ENCODE measurements at places on chromosomes 2 and 18.
A peak's percentile ranks its signal among the peaks of the same experiment; 100 is the strongest.

DNA sequence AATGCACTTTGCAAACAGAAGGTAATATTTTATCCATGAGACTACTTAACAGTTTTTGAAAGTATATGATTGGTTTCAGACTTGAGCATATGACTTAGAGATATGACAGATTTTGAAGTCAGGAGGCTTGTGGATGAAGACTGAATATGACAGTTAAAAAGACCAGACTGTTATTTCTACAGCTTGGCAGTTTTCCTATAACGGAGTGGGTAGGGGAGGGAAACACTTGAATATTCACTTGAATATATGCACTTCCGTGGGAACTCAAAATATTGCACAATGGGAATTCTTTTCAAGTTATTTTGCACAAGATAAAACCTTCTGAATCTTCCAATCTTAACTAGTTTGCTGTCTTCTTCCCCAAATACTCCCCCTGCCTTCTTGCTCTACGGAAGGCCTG is 64.6 kb upstream of the ACKR3 start:
- no peak for DNase-seq

DNA sequence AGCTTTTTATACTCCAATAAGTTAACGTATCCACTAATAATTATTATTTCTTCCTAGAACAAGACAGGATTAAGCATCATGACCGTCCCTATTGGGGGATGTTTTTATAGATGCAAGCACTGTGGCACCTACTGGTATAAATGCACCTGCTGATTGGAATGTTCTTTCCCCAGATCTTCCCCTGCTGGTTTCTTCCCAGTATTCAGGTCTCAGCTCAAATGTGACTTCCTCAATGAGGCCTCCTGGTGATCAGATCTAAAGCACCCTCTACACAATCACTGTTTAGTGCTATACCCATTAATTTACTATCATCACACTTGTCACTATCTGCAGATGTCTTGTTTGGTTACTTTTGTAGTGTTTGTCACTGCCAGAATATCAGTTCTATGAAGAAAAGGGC is 3.9 kb upstream of the TYMS start:
- DNase-seq: no peak

DNA sequence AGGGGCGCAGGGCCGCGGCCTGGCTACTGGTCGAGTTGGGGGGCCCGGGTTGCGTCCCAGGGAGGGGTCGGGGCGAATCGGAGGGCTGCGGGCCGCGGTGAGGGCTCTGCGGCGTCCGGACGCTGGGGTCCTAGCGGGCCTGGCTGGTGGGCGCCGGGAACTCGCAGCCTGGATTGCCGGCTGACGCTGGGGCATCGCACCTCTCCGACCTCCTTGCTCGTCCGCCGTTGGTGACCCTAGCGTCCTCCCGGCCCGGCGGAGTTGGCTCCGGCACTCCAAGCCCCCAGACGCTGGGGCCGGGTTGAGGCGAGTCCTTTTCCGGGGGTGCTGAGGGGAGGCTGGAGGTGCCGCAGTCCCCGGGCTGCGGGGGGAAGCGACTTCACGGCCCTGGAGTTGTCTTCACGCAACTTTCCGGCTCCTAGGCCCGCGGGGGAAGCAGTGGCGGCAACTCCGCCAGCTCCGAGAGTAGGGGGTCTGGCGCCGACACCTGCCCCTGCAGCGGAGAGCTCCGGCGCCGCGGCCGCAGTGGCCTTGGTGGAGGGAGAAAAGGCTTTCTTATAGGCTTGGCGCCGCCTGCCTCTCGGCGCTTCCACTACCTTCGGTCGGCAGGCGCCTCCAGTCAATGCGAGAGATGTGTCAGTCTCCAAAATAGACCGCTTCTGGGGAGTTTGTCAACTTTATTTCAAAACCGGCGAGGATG is 70.3 kb downstream of the HAUS1 start:
- peak; percentile 77 for DNase-seq

GRCh38 chr2:132415915-132416722 is 486 bp upstream of the GPR39 start:
- DNase-seq: peak; percentile 90

- DNase-seq: no peak
These were observed 179.4 kb downstream of the ANTXR1 start for GRCh38 chr2:69192176-69192945.

- DNase-seq: no peak
These were observed 62.5 kb downstream of the NEDD4L start for GRCh38 chr18:58106289-58107070.

DNA sequence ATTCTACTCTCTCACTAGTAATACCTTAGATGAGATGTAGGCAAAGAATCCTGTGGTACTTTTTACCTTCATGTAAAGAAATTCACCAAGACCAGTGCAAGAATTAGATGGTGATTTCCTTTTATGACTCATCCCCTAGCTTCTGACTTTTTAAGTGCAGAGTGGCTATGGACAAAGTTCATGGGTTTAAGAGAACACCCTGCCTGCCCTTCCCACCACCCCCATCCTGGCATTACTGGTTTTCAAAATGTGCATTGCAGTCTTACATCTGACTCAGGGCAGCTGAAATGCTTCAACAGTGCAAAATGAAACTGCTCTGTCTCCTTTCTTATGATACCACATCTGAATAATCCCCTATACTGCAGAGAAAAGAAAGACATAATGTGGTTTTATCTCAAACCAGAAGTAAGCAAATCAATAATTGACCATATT is 22.6 kb downstream of the MAIP1 start:
- DNase-seq: no peak

DNA sequence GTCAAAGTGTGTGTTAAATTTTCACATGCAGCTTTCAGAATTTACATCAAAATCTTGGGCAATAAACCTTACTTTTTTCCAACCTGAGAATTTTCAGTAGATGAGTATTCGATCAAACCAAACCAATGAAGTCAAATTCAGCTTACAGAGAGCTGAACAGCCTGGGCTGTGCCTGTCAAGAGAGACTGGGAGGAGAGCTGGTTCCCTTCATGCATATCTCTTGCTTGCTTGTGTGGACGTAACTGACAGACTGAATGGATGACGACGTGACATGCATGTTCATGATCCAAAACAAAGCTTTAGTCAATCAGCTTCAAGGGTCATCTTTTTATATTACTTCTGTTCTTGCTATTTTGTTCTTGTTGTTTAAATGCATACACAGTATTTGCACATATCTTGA is 145.2 kb downstream of the GALNT3 start:
- no peak for DNase-seq

GRCh38 chr2:239275044-239275685 is 125.7 kb downstream of the HDAC4 start:
- DNase-seq: no peak

- no peak for DNase-seq
These were observed 7.2 kb upstream of the LAMA3 start for GRCh38 chr18:23682045-23682444.

GRCh38 chr18:6624661-6625311 is 104.7 kb upstream of the ARHGAP28 start:
- DNase-seq: no peak

- no peak for DNase-seq
These were observed 137.7 kb downstream of the EN1 start for GRCh38 chr2:118709786-118710185.

DNA sequence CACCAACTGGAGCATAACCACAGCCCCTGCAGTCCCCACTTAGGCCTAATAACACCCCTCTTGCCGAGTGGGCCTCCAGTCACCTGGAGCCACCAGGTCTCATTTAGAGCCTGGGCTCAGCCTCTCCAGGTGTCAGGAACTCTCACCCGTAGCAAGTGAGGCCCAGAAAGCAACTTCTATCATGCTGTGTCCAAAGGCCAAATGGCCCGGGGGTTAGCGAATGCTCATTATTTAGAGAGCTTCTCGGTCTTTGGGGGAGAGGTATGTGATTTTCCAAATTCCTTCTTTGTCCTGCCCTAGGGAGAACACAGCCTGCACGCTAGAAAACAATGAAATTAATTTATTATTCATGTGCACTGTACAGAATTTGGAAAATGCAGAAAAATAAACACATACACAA is 109.9 kb upstream of the PTPRM start:
- no peak for DNase-seq

DNA sequence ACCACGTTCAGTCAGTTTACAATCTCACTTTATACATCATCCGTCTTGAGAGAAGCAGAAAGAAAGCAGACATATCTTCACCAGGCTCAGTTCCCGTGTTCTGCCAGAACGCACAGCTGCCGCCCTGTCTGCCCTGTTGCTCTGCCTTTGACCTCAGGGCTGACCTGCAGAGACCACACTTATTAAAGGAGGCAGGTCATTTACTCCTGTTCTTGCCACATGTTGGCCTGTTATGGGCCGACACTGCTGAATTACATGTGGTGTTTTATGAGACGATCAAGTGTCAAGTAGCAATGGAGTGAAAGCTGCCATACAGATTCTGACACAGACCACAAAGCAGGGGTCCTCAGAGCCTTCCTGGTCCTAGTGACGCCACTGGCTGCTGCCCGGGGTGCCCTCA is 232.2 kb downstream of the TTC32 start:
- peak; percentile 34 for DNase-seq

DNA sequence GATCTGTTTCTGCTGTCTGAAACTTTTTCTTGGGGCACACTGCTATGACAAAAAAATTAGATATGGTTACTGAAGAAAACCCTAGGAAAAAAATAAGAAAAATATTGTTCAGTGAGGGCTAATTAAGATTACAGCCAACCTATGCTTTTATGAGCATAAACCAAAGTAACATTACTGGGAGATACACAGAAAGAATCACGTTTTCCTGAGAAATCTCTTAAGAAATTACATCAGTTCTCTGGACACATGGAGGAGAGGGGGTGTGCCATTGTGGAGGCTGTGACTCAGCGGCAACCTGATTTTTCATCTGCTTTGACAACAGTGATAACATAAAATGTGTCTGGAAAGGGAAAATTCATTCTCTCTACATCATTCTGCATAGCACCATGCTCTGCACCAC is 13.4 kb upstream of the NMI start:
- DNase-seq: no peak

GRCh38 chr2:69767034-69767433 is 25.1 kb downstream of the ANXA4 start:
- no peak for DNase-seq

GRCh38 chr18:67421651-67422050 is 94.9 kb downstream of the DSEL start:
- no peak for DNase-seq

GRCh38 chr18:69659142-69659651 is 258.5 kb downstream of the DOK6 start:
- no peak for DNase-seq

- no peak for DNase-seq
These were observed 25.4 kb upstream of the TMEM131 start for GRCh38 chr2:98020992-98021713.

- DNase-seq: no peak
These were observed 130.2 kb downstream of the MTCL1 start for GRCh38 chr18:8835521-8835953.

DNA sequence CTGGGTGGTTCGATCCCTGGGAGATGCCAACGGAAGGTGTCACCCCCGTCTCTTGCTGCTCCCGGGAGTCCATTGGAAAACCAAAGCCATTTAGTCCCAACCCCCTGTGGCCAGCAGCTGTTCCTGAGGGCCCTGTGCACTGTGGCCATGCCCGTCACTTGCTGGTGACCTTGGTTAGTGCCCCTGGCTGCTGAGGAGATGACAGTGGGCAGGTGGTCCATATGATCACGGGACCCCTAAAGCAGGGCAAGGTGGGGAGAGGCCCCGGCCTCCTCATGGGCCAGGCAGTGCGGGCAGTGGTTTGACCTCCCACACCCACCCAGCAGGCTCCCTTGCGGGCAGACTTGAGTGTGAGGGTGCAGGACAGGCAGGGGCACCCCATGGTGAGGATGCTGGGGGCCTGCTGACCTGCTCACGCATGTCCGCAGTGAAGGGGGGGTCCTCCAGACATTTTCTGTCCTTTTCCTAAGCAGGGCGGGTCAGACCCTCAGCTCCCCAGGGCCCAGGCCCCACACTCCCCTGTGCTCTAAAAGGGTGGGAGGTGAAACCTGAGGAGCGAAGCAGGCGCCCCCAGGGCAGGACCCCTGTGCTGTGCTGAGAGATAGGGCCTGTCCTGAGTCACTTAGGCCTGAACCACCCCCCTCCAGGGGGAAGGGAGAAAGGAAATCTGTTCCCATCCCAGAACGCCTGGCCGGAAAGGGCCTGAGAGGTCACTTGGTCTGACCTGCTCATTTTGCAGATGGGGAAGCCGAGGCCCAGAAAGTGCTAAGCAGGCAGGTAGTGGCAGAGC is 6.8 kb downstream of the ITM2C start:
- no peak for DNase-seq

DNA sequence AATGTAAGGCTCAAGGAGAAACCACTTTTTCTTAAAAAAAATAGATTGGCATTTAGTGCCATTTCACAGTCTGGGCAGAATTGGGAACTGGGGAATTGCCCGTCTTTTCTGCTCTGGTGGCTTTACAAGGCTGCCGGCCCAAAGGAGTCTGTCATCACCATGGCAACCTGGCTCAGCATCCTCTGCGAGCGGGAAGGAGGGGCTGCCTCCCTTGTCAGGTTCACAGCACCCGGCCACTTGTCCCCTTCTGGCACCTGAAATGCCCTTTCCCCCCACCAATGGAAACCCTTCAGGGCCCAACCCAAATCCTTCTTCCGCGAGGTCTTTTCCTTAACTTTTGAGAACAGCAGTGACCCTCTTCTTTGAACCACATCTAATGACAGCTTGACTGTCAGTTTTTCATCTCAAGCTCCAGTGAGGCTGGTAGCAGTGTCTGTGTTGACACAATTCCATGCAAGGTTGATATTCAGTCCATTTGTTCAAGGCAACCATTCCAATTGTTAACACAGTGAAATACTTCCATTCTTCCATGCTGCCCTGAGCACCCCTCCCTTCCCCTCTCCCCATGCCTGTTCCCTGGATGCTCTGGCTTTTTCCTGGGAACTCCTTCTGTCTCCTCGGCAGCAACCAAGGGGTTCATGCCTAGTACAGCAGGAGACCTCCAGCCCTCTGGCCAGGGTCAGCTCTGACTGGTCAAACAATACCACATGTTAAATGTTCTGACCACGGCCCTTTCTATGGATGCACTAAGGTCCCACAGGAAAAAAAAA is 79.6 kb downstream of the DNER start:
- DNase-seq: no peak

Data from right kidney (tissue), 9 donors.